ENCODE measurements at places on chromosomes 5 and 9.

- no peak for DNase-seq
Observed at GRCh38 chr9:120538339-120538738, 41.6 kb downstream of the CDK5RAP2 start.

DNA sequence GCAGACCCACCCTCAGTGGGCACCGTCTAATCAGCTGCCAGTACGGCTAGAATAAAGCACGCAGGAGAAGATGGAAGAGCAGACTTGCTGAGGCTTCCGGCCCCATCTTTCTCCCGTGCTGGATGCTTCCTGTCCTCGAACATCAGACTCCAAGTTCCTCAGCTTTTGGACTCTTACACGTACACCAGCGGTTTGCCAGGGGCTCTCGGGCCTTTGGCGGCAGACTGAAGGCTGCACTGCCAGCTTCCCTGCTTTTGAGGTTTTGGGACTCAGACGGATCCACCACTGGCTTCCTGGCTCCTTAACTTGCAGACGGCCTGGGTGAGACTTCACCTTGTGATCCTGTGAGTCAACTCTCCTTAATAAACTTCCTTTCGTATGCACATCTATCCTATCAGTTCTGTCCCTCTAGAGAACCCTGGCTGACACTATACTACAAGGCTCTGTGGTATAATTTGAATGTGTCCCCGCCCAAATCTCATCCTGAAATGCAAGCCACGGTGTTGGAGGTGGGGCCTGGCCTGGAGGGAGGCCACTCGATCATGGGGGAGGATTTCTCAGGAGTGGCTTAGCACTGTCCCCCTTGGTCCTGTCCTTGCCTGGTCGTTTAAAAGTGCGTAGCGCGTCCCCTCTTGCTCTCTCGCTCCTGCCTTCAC is 31.1 kb upstream of the NRARP start:
- DNase-seq = no peak

- DNase-seq = no peak
Observed at GRCh38 chr5:128966846-128967245, 1.6 kb downstream of the SLC27A6 start.

DNA sequence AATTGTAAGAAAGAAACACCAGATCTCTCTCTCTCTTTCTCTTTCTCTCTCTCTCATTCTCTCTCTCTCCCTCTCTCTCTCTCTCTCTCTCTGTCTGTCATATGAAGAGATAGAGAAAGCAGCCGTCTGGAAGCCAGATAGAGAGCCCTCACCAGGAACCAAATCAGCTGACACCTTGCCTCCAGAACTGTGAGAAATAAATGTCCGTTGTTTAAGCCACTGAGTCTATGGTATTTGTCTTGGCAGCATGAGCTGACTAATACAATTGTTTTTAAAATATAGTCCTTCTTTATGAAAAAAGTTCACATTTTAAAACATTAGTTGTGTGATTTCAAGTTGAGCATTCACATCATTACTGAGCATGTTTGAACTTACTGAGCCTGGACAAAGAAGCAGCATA is 275.6 kb downstream of the CETN3 start:
- no peak for DNase-seq

DNA sequence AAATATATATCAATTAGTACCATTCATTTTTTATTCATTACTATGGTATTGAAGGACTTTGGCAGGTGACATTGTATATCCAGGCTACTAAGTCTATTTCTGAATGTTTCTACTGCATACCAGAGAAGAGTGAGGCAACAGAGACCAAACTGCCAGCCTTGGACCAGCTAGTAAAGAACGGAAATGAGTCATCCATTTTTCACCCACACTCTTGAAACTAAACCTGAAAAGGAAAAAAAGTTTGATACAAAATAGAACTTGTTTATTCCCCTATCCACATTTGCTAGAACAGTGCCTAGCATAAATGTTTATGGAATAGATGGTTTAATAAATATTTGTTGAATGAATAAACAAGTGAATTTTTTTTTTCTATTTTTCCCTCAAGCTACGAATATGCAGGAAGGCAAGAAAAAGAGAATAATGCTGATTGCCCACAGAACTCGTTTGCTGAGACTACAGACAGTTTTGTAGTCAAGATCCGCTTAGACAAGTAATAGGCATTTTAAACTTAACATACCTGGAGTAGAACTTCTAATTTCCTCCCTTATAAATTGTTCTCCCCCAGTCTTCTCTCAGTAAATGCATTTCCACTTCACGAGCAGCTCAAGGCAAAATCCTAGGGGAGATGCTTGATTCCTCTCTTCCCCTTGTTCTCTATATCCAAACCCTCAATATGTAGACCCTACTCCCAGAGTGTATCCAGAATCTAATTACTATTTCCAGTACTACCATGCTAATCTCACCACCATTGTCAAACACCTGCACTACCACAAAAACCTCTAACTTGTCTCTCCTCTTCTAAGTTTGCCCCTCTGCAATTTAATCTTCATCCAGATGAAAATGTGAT is 146.2 kb upstream of the RASA1 start:
- peak; percentile 17 for DNase-seq
